ENCODE measurements at places on chromosomes 13 and 19. TPM values are rescaled to one million over a fixed set of nuclear protein-coding genes. Genes with fewer than 3 reads are reported as not detected.

DNA sequence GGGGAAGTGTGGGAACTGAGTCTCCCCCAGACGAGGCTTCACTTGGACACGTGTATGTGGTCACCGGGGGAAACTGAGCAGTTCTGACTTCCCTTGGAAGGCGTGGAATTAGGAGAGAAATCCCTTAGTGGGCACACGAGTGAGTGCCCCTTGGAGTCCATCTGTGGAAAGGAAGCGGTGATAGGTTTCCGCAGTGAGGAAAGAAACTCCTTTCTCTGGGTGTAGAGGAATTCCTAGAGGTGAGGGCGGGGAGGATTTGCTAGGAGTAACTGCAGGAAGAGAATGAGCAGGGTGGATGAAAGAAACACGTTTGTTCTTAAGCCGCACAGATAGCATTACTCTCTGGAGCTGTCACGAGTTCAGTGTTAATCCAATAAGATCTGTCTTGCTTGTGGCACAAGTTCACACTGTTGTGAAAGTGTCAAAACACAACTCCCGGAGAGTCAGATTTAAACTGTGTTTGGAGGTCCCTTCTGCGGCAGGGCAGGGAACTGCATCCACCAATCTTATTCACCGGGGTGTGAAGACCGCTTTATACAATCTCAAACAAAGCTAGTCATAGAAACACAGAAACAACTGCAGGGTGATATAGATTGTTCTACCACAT is 1.2 kb downstream of the KL start:
- peak overlapping the region; percentile 59 for H3K4me3 ChIP-seq
- H3K27ac ChIP-seq, result no peak overlapping the region
- H3K27me3 ChIP-seq, result peaks cover 2% of the 10 kb centered on the region
- H3K36me3 ChIP-seq, result no peaks in the 10 kb centered on the region

DNA sequence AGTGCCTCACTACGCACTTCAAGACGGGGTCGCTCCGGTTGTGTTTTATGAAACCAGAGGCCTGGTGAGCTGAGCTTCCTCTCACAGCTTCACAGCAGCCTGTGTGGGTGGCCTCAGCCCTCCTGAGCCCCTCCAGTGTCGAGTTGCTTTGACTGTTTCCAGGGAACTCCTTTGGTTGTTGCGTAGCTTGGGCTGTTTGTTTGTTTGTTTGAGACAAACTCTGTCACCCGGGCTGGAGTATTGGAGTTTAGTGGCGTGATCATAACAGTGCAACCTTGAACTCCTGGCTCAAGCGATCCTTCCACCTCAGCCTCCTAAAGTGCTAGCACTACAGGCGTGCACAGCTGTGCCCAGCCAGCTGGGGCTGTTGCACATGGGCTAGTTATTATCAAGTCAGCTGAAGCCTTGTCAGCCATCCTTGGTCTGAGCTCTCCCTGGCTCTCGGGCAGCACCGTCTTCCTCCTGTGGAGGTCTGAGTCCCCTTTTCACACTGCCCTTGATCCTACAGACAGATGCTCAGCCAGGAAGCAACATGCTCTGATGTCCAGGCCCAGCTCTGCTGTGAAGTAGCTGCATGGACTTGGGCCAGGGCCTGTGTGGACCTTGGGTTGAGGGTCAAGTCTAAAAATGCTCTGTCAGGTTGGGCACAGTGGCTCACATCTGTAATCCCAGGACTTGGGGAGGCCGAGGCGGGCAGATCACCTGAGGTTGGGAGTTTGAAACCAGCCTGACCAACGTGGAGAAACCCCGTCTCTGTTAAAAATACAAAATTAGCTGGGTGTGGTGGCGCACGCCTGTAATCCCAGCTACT is 10.2 kb downstream of the DOT1L start:
- no peak overlapping the region for H3K4me3 ChIP-seq
- H3K36me3 ChIP-seq, result peaks cover 2% of the 10 kb centered on the region
- peak overlapping the region; percentile 75 for H3K27ac ChIP-seq
- peaks cover 42% of the 10 kb centered on the region for H3K4me1 ChIP-seq

DNA sequence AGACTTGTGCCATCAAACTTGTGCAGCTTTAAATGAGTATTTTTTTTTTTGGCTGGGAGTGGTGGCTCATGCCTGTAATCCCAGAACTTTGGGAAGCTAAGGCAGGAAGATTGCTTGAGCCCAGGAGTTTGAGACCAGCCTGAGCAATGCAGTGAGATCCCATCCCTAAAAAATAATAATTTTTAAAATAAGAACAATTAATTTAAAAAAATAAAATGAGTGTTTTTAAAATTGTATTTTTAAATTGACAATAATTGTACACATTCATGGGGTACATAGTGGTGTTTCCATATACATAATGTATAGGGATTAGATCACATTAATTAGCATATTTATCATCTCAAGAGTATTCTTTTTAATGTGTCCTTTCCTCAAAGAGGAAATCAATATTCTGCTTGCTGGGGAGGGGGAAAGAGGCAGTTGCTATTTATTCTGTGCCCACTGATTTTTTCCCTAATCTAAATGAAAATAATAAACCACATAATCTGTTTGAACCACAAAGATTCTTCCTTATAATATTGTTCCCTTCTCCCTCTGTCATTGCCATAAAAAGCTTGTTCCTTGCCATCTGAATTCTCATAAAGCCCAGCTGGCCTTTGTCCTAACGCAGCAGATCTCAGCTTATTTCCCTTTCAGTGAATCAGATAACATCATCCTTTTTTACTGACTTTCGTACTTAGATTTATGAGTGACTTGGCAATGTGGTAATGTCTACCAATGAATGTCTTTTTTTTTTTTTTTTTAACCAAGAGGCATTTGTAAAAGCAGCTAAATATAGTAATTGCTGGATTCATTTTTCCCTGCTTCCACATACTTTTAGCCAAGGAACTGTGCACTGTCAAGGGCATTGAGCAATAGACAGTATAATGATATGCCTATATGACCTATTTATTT is 81.8 kb upstream of the RUBCNL start:
- DNase-seq, result no peak
- H3K4me1 ChIP-seq, result peaks cover 43% of the 10 kb centered on the region
- H3K36me3 ChIP-seq, result no peaks in the 10 kb centered on the region
- H3K27ac ChIP-seq, result peak overlapping the region; percentile 72

- no peak for DNase-seq
- no peaks in the 10 kb centered on the region for H3K27me3 ChIP-seq
- H3K4me3 ChIP-seq, result no peak overlapping the region
- no peak overlapping the region for H3K27ac ChIP-seq
These were observed 59.6 kb downstream of the KCNRG start for GRCh38 chr13:50074843-50075242.

GRCh38 chr19:43476606-43477005 is 11.2 kb upstream of the LYPD3 start:
- H3K27me3 ChIP-seq, result no peaks in the 10 kb centered on the region
- peaks cover 14% of the 10 kb centered on the region for H3K4me1 ChIP-seq
- no peak overlapping the region for H3K27ac ChIP-seq
- H3K36me3 ChIP-seq, result no peaks in the 10 kb centered on the region
- no peak overlapping the region for H3K4me3 ChIP-seq

DNA sequence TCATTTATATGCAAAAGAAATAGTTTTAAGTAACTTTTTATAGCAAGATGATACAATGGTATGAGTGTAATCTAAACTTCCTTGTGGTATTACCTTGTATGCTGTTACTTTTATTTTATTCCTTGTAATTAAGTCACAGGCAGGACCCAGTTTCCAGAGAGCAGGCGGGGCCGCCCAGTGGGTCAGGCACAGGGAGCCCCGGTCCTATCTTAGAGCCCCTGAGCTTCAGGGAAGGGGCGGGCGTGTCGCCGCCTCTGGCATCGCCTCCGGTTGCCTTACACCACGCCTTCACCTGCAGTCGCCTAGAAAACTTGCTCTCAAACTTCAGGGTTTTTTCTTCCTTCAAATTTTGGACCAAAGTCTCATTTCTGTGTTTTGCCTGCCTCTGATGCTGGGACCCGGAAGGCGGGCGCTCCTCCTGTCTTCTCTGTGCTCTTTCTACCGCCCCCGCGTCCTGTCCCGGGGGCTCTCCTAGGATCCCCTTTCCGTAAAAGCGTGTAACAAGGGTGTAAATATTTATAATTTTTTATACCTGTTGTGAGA is 10.2 kb downstream of the PLPPR3 start:
- H3K4me1 ChIP-seq, result no peaks in the 10 kb centered on the region
- peak overlapping the region; percentile 39 for H3K27ac ChIP-seq
- DNase-seq, result no peak
- peaks cover 8% of the 10 kb centered on the region for H3K36me3 ChIP-seq
- no peak overlapping the region for H3K4me3 ChIP-seq

DNA sequence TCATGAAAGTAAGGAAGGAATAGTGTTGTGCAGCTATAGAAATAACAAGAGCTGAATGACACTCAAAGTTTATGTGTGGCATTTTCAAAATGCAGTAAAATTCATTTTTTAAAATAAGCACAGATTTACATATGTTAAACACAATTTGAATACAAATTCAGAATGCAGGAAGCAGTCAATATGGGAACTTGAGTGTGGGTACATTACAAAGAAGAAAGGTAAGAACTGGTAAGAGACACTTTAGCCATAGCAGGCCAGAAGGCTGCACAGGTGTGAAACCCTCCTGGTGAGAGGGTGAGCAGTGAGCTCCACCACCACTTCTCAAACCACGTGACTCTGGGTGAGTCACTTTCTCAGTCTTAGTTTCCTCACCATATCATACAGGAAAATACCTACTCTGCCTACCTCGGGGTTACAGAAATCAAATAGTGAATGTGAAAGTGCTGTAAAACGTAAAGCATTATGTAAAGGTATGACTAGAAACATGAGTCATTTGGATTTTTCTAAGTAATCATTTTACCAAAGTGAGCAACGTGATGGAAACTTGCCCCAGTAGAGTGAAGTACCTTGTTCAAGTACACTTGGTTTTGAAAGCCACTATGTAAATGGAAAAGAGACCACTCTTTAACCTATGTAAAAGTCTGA is 40.5 kb downstream of the USP12 start:
- no peaks in the 10 kb centered on the region for H3K36me3 ChIP-seq
- no peak overlapping the region for H3K27ac ChIP-seq
- H3K27me3 ChIP-seq, result no peaks in the 10 kb centered on the region
- H3K4me1 ChIP-seq, result no peaks in the 10 kb centered on the region
- no peak overlapping the region for H3K4me3 ChIP-seq
- no peak for DNase-seq

DNA sequence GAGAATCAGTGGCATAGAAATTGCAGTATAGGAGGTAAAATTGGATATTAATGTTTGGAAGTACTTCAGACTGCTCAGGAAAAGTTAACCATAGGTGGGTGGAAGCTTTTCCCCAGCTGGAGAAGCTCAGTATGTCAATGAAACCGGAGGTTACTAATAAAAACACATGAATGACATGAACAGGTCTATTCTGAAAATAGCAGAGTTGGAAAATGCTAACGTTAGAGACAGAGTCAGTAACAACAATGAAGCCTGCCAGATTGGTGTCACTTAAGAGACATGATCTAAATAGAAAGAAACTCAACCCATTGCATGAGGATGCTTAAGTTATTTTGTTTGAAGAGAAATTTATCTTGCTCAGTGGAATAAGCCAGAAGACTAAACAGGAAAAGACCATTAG is 364.5 kb downstream of the DNAJC15 start:
- H3K27ac ChIP-seq, result peak overlapping the region; percentile 49
- H3K36me3 ChIP-seq, result no peaks in the 10 kb centered on the region
- no peak for DNase-seq
- H3K4me1 ChIP-seq, result peaks cover 40% of the 10 kb centered on the region
- no peaks in the 10 kb centered on the region for H3K27me3 ChIP-seq

DNA sequence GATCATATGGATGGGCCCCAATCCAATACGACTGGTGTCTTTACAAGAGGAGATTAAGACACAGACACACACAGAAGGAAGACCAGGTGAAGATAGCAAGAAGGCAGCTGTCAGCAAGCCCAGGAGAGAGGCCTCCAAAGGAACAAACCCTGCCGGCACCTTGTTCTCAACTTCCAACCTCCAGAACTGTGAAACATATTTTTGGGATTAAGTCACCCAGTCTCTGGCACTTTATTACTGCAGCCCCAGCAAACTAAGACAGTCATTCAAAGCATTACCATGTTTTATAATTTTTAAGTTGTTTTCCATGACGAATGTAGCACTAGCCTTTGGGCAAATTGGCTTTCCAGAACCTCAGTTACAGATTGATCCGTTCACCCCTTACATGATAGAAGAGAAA is 11.3 kb downstream of the STARD13 start:
- no peak for DNase-seq
- no peak overlapping the region for H3K27ac ChIP-seq
- H3K36me3 ChIP-seq, result no peaks in the 10 kb centered on the region
- H3K27me3 ChIP-seq, result no peaks in the 10 kb centered on the region
- peaks cover 38% of the 10 kb centered on the region for H3K4me1 ChIP-seq
- no peak overlapping the region for H3K4me3 ChIP-seq

- no peak for DNase-seq
- no peaks in the 10 kb centered on the region for H3K27me3 ChIP-seq
- no peak overlapping the region for H3K4me3 ChIP-seq
- H3K4me1 ChIP-seq, result no peaks in the 10 kb centered on the region
- H3K36me3 ChIP-seq, result no peaks in the 10 kb centered on the region
- no peak overlapping the region for H3K27ac ChIP-seq
These were observed 168.0 kb downstream of the TNFSF13B start for GRCh38 chr13:108437496-108437895.

DNA sequence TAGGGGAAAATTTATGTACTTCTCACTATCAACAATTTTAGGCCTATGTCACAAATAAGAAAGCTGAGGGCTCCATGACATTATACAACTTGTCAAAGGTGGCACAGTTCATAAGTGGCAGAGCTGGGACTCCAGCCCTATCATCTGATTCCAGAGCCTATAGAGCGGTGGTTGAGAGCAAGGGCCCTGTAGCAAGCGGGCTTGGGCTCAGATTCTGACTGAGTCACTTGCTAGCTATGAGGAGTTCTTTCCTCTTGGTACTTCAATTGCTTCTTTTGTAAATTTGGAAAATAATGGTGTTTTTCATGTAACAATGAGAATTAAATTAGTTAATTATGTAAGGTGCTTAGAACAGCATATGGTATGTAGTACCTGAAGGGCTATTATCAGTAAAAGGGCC is 28.7 kb upstream of the FAM216B start:
- H3K27me3 ChIP-seq, result no peaks in the 10 kb centered on the region
- H3K36me3 ChIP-seq, result no peaks in the 10 kb centered on the region

GRCh38 chr13:47120282-47120681 is 223.4 kb upstream of the HTR2A start:
- H3K36me3 ChIP-seq, result no peaks in the 10 kb centered on the region
- DNase-seq, result no peak
- no peak overlapping the region for H3K27ac ChIP-seq
- H3K27me3 ChIP-seq, result no peaks in the 10 kb centered on the region
- H3K4me3 ChIP-seq, result no peak overlapping the region

- peak overlapping the region; percentile 69 for H3K27ac ChIP-seq
- peaks cover 14% of the 10 kb centered on the region for H3K4me1 ChIP-seq
- H3K36me3 ChIP-seq, result no peaks in the 10 kb centered on the region
- H3K27me3 ChIP-seq, result no peaks in the 10 kb centered on the region
These were observed 133.7 kb downstream of the RAP2A start for GRCh38 chr13:97567510-97568243.

The ZNF229 gene
- not detected for total RNA-seq

The ZNF415 gene
- 14.9 TPM for total RNA-seq

The RNF126 gene
- 77.9 TPM for total RNA-seq

Measured in Caco-2 (cell line).